ENCODE measurements at places on chromosomes 16 and 17.

- DNase-seq, result peak; percentile 70
Observed at GRCh38 chr16:88456356-88457292, 3.5 kb downstream of the ZFPM1 start.

DNA sequence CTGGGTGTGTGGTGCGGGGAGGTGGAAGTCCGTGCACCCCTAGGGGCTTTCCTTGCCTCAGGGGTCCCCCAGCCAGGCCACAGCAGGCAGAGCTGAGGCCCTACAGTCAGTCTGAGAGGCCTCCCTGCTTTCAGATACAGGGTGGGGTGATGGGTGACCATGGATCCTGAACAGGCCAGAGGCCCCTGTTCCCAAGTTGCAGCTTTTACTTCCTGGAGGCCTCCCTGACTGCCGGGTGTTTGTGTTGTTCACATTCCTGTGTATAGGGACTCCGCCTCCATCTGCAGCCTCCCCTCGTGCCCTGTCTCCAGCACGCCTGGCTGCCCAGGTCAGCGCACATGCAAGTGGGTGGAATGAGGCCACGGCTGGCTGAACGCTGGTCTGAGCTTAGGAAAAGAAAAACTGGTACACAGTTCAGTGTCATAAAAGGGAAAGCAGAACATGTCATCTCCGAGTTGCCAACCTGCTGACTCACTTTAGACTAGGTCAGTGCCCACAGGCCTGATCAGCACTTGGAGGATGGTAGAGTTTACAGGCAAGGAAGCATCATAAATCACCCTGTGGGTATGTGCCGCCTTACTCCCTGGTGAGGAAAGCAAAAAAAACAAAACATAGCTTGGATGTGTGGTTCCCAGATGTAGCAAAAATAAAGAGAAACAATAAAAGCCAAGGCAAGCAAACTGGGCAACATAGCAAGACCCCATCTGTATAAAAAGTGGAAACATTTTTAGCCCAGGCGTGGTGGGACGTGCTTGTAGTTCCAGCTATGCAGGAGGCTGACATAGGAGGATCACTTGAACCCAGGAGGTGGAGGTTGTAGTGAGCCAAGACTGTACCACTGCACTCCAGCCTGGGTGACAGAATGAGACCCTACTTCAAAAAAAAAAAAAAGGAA lies 6.2 kb upstream of the SLC7A6 start:
- no peak for DNase-seq

DNA sequence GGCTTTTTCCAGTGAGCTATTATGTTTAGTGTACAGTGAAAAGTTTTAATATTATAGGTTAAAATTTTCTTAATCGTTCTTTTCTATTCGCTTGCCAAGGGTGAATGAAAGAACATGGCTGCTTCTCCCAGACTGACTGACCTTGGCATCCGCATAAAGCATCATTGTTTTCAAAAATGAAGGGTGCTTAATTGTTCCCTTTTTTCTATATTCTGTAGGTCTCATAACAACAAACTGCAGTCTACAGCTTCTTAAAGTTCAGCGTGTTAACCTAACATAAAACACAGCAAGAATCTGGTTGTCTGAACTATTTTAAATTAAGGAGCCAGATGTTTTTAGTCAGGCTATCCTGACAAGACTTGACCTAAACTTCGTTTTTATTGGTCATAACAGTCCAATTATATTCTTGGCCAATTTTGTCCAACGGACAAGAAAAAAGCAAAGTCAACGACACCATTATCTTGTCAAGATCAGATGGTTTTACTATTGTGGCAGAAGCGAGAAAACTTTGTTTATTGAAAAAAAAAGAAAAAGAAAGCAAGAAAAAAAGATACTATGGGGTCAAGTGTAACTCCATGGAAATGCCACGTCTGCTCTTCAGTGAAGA lies 14.1 kb downstream of the C17orf58 start:
- no peak for DNase-seq

DNA sequence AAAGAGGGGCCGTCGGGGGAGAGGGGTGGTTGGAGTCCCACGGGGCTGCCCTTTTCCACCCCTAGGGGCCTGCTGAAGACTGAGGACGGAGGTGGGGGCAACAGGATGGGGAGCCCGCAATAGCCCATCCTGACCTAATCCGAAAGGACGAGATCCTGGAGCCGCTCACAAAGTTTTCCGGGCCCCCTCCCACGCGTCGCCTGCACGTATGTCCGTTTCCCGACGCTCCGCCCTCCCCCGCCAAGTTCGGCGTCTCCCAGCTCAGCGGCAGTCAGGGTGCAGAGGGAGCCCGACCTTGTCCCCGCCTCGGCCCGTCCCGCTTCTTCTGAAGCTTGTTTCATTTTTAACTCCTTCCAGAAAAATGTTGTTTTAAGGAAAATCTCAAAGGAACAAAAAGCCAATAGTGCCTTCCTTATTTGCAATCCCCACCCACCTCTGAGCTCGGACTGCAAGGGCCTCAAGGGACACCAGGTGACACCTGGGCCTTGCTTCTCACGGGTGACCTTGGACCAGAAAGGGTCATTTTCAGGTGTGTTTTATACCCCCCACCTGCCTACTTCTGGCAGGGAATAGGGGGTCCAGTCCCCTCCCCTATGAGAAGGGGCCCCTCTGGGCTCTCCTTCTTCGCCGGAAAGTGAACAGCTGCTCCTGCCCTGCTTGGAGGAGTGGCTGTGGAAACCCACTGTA lies 3.4 kb upstream of the ZNF423 start:
- peak; percentile 27 for DNase-seq

DNA sequence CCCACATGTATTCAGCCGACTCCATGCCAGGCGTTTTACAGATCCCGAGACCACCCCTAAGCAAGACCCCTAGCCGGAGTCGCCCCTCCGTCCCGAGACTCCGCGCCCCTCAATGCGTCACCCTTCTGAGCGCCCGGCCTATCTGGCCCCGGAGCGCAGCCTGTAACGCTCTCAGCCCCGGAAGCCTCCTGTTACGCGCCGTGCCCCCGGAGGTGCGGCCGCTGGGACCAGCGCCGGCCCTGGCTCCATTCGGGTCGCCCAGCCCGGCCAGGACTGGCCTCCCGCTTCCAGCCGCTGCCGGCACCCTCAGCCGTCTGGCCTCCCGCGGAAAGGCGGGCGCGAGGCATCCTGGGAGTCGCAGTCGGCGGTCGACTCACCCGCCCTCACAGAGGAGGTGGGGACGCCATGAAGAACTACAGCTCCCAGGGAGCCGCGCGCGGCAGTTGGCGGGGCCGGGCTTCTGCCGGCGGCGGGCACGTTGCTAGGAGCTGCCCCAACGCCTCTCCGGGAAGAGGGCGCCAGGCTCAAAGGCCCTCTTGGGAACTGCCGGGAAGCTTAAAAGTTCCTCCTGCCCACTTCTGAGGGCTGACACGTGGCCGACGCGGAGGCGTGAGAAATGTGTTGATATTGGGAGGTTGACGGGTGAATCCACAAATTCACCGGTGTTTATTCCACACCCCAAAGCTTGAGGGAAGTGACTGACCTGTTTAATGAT lies at the start of gene FBF1:
Gene FBF1, minus strand, starts transcription at position 316 of the 715 bp plus-strand sequence. CDS start 2,893 bp downstream, outside the sequence.
- peak; percentile 89 for DNase-seq

- no peak for DNase-seq
Observed at GRCh38 chr17:10251212-10251948, 53.0 kb upstream of the GAS7 start.

DNA sequence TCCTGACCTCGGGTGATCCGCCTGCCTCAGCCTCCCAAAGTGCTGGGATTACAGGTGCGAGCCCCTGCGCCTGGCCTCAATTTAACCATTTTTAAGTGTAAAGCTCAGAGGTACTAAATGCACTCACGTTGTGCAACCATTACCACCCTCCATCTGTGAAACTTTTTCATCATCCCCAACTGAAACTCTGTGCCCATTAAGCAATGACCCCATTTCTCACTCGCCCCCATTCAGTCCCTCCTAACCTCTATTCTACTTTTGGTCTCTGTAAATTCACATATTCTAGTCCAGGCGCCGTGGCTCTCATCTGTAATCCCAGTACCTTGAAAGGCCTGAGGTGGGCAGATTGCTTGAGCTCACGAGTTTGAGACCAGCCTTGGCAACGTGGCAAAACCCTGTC lies 8.3 kb upstream of the SPNS3 start:
- DNase-seq, result no peak

DNA sequence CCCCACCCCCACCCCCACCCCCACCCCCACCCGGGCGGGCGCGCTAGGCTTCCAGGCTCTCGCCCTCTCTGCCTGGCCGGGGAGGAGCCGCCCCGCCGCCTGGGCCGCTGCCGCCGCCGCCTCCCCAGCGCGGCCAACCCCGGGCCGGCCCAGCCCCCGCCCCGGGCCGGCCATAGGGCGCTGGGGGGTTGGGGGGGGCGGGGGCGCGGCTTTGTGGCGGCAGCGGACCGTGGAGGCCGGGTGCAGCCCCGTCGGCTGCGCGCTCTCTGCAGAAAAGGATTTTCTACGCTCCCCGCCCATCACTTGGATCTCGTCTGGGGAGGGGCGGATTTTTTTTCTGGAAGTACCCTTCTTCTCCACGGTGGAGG lies 230.9 kb downstream of the MRTFB start:
- peak; percentile 15 for DNase-seq

DNA sequence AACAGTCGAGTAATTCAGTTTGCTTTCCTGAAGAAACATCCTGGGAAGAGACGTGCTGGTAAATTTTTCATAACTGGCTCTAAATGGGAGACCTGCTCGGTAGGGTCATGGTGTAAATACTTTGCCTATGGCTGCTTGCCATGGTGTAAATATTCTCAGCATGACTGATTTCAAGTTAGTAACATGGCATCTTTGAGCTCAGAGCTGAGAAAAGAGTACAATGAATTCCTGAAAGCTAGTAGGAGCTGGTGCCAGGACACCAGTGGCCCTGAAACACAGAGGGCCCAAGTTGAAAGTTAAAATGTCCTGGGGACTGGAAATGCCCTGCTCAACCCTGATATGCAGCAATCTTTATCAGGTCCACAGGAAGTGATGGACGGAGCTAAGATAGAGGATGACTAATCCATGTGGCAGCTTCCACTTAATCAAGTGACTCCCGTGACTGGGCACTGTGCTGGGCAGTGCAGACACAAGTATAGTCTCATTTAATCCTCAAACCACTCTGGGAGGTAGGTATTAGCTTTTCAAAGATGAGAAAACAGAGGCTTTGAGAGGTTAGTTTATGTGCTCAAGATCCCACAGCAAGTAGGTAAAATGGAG lies 130.1 kb upstream of the ADAMTS18 start:
- no peak for DNase-seq

DNA sequence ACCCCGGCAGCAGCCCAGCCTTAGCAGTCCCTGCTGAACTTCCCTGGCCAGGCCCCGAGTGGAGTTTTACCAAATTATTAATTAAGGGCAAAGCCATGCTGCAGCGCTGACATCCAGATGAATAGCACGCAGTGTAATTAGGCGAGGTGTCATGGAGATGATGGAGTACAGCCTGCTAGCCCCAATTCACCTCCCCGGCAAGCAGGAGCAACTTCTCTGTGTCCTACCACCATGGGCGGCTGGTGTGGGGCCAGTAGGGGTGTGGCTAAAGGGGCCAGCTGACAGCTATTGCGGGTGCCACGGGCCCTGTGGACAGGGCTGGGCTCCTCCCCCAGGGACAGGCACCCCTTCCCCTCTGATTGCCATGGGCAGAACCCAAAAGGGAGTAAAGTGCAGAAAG lies 24.5 kb downstream of the ENDOV start:
- no peak for DNase-seq

DNA sequence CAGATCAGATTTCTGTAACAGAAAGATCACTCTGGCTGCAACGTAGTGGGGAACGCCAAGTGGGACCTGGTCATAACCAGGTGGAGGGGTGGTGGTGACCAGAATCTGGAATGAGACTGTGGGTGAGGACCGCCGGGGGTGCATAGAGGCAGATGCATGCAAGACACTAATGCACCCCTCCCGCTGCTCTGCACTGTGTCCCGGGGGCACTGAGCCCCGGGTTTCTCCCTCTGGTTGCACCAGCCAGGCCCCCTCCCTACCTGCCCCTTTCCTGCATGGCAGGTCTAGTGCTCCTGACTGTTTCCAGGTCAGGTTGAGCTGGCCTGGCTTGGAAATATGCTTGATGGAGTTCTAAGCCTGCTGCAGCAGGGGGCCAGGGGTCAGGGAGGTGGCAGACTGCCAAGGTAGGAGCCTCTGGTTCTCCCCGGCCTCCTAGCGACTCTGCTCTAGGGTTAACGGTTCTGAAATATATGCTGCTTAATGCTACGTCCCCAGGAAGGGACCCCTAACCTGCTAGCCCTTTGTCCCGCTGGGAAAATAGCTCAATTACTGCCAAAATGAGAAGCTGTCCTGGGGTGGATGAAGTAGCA lies 94.3 kb downstream of the SDK2 start:
- DNase-seq, result no peak

DNA sequence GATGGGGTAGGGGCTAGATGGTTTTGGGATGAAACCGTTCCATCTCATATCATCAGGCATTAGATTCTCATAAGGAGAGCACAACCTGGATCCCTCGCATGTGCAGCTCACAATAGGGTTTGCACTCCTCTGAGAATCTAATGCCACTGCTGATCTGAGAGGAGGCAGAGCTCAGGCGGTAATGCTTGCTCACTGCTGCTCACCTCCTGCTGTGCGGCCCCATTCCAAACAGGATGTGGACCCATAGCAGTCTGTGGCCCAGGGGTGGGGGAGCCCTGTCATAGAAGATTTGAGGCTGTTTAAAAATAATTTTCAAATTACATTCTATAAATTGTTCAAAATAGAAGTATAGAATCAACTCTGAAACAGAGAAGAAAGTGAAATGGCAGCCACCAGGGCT lies 50.8 kb downstream of the PHKB start:
- DNase-seq, result no peak

- DNase-seq, result peak; percentile 23
Observed at GRCh38 chr17:57045868-57046704, 39.0 kb upstream of the AKAP1 start.

- DNase-seq, result no peak
Observed at GRCh38 chr17:67999291-67999911, 3.1 kb upstream of the C17orf58 start.

GRCh38 chr17:79742951-79743476 lies 12.3 kb downstream of the ENPP7 start:
- DNase-seq, result no peak

GRCh38 chr16:63749276-63749675 lies 1372.6 kb downstream of the CDH11 start:
- DNase-seq, result no peak

DNA sequence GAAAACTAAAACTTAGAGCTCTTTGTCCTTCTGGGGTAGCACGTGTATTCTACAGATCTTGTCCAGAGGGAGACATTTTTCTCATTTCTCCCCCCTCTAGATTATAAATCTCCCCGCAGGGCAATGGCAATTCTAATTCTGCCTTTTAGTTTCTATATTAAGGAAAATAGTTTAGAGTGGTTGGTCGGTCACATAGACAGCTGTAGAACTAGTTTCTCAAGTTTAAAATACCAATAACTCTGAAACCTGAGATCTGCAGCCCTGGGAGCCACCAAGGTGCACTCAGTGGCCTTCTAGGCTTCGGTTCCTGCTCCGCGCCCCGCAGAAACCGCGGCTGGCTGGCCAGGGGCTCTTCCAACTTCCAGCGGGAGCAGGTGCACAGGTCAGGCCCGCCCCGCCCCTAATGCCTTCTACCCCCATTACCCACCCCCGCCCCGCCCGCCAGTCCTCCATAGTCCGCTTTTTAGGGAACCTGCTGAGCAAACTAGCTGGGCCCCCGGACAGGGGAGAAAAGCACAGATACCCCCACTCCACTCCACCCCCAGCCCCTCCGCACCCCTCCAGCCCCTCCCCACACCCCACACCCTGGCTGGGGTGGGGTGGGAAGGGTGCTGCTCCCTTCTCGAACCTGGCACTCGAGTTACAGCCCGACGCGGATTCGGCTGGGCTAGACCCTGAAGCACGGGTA lies 431 bp downstream of the SLFN11 start:
- peak; percentile 23 for DNase-seq

- peak; percentile 30 for DNase-seq
Observed at GRCh38 chr16:72400257-72401083, 228.5 kb upstream of the PMFBP1 start.

- DNase-seq, result peak; percentile 34
Observed at GRCh38 chr17:21019976-21020586, 22.7 kb downstream of the USP22 start.

Measured in activated CD4-positive, alpha-beta T cell treated with anti-CD3 and anti-CD28 coated beads, Interleukin-2, amount 50 U/mL, for 48 hours (primary cell).